ENCODE measurements at places on chromosomes 3 and 15. TPM values are rescaled to one million over a fixed set of nuclear protein-coding genes. Genes with fewer than 3 reads are reported as not detected.

- DNase-seq, result no peak
Observed at GRCh38 chr15:74369756-74370155, 2.3 kb upstream of the CYP11A1 start.

DNA sequence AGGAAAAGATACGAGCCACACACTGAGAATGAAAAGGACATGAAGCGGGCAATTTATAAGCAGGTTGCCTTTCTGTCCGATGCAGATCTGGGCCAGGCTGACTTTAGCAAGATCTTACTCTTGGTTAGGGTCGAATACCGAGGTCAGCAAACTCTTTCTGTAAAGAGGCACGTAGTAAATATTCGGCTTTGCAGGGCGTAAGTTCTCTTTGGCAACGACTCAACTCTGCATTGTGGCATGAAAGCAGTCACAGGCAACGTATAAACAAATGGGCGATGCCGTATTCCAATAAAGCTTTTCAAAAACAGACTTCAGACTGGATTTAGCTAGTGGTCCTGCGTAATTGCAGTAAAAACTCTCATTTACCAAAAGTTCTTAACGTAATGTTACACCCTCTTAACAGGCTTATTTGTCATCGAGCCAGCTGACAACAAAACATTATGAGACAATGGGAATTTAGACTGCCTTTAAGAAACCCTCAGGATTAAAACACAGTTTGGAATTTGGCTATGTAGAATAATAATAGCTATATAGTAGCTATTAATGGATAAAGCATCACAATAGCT lies 13.1 kb upstream of the RPL35A start:
- no peak for DNase-seq

- DNase-seq, result no peak
Observed at GRCh38 chr3:99644746-99645145, 6.4 kb downstream of the COL8A1 start.

DNA sequence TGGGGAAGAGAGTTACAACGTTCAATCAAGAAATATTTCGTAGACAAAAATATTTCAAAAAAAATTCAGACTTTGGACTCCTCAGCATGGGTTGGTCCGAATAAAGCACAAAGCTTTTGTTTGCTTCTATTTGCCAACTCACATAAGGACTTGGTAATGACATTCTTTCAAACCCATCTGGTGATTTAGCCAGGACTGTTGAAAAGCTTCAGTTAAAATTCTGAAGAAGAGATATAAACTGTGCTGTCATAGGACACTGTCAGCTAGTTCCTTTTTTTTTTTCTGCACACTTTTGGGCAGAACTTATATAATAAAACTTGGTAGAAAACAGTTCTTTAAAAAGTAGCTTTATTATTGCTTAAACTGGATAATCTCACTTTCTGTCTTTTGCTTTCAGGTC lies 660.8 kb upstream of the SGO1 start:
- no peak for DNase-seq

DNA sequence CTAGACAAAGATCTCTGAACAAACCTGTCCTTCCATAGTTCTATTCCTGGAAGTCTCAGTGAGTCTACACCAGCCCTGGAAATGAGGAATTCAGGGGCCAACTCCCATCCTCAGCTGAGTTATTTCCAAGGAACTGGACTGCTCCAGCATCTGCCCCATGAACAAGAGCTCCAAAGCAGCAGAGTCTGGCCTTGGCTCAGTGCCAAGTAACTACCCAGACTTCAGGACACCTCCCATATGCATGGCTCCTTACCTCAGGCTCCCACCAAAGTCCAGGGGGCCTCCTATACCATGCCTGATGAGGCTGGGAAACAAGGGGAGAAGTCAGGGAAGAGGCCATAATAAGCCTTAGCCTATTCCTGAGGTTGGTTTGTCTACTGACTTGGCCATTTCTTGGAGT lies 45.0 kb downstream of the FAIM start:
- DNase-seq, result no peak

DNA sequence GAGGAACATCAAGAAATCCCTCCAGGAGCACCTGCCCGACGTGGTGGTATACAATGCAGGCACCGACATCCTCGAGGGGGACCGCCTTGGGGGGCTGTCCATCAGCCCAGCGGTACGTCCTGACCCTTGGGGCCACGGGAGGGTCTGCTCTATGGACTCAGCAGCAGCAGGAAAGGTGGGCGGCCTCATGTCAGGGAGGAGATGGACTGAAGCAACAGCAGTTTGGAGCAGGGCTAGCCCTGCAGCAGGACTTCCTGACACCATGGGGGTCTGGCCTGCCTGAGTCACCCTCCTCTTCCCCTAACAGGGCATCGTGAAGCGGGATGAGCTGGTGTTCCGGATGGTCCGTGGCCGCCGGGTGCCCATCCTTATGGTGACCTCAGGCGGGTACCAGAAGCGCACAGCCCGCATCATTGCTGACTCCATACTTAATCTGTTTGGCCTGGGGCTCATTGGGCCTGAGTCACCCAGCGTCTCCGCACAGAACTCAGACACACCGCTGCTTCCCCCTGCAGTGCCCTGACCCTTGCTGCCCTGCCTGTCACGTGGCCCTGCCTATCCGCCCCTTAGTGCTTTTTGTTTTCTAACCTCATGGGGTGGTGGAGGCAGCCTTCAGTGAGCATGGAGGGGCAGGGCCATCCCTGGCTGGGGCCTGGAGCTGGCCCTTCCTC lies 24.2 kb downstream of the HDAC11 start:
- DNase-seq, result no peak

DNA sequence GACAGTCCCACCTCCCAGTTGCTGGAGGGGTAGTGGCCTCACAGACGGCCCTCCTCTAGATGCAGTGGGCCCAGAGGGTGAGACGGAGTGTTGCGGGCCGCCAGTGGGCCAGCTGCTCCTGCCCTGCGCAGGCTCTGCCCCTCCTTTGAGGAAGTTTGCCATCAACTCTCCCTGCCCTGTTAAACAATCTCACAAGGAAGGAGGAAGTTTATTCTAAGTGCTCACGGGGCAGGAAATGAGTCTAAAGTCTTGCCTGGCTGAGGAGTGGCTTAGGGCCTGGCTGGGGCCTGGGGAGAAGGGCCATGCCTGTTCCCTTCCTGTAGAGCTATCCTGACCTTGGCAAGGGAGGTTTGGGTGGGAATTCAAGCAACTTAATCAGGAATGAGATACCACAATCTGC lies at the start of gene FAM3D:
Gene FAM3D, minus strand, starts transcription at position 92 of the 400 bp plus-strand sequence. CDS start 11,211 bp downstream, outside the sequence.
- DNase-seq, result no peak

- DNase-seq, result no peak
Observed at GRCh38 chr15:40918799-40919392, 10.2 kb upstream of the DLL4 start.

DNA sequence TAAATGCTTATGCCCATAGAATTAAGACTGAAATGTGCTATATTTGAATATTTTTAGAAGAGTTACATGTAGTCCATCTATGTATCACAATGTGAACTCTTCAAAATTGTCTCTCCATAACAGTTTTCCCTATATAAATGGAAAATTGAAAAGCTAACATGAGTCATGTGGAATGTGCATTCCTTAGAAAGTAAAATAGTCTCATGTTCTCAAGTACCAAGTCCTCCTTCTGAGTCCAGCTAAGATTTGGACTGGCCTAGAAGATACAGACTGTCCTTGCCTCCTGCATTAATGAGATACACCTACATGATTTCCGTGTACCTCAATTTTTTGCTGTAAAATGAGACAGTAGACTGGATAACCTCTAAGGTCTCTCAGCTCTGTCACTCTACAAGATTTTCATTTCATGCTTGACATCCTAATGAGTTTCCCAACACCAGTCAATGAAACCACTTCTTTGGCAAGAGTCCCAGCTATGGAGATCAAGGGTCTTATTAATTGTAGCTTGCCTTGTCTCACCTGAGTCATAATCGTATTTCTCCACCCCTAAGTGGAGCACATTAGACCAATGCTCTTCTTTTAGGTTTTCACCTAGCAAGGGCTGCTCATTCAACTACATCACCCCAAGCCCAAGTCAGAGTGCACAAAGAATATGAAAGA lies 350.6 kb upstream of the IL12A start:
- DNase-seq, result no peak

Gene PP2D1
- not detected for total RNA-seq

Gene DOCK3
- total RNA-seq, result 122 TPM

Gene CAMKV
- 192 TPM for total RNA-seq

Gene CLRN1
- total RNA-seq, result not detected
